ENCODE measurements at places on chromosomes 1 and 21. TPM values are rescaled to one million over a fixed set of nuclear protein-coding genes. Genes with fewer than 3 reads are reported as not detected.

DNA sequence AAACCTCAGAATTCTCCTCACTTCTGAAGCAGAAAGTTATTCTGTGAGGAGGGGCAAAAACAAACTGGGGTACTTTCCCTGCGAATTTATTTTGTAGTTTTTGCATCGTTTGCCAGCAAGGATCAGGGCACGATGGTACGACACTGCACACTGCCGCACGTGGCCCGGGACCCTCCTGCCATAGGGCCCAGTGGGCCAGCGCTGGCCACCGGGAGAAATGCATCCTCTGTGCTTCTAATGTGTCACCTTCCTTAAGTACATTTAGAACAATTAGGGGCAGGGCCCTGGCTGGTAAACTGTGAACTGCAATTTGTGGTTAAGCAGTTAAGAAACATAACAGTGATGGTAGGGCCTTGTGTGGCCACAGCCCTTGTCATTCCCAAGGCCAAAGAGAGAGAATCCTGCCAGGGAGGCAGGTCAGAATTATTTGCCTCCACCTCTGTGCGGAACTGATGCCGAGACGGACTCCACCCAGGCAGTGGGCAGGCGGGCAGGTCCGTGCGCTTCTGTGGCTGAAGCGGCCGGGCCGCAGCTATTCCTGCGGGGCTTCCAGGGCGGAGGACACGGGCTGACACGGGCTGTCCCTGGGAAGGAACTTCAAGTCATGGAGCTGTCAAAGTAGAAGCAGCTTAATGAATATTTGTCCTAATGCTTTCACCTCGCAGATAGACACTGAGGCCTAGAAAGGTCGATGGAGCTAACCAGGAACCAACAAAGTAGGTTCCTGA is 12.5 kb downstream of the GPR137B start:
- no peak overlapping the region for H3K4me3 ChIP-seq
- 0 out of 2 replicates have a peak, but pooled peaks cover 3% of the 10 kb centered on the region for H3K27me3 ChIP-seq
- H3K36me3 ChIP-seq = no peaks in the 10 kb centered on the region
- H3K4me1 ChIP-seq = no peaks in the 10 kb centered on the region

GRCh38 chr1:234614081-234614489 is 4.1 kb upstream of the IRF2BP2 start:
- no peak for DNase-seq
- H3K36me3 ChIP-seq = no peaks in the 10 kb centered on the region
- peak overlapping the region; percentile 100 for H3K27ac ChIP-seq
- H3K4me1 ChIP-seq = peaks cover 38% of the 10 kb centered on the region
- H3K4me3 ChIP-seq = peak overlapping the region; percentile 47

GRCh38 chr1:45621501-45621836 is 2.4 kb downstream of the CCDC17 start:
- peaks cover 7% of the 10 kb centered on the region for H3K36me3 ChIP-seq
- no peak overlapping the region for H3K4me3 ChIP-seq
- H3K27me3 ChIP-seq = no peaks in the 10 kb centered on the region
- H3K27ac ChIP-seq = no peak overlapping the region
- DNase-seq = no peak

DNA sequence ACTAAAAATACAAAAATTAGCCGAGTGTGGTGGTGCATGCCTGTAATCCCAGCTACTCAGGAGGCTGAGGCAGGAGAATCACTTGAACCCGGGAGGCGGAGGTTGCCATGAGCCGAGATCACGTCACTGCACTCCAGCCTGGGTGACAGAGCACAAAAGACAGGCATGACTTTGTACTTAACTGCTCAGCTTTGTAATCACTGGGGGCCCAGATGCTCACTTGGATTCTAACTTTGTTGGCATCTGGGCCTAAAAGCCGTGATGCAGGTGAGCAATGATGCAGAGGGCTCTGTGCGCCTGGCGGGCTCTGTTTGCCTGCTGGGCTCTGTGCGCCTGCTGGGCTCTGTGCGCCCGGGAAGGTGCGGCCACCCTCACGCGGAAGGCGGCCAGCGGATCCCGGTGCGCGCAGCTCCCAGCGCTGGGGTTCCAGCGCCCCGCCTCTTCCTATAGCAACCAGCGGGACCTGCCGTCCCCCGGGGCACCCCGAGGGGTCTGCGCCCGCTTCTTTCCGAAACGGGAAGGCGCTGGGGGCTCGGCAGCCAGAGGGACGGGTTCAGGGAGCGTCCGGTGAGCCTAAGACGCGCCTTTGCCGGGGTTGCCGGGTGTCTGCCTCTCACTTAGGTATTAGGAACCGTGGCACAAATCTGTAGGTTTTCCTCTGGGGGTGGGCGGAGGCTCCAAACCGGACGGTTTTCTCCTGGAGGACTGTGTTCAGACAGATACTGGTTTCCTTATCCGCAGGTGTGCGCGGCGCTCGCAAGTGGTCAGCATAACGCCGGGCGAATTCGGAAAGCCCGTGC is 31.7 kb downstream of the PRMT2 start:
- H3K4me3 ChIP-seq = peak overlapping the region; percentile 65
- H3K4me1 ChIP-seq = no peaks in the 10 kb centered on the region
- H3K27ac ChIP-seq = no peak overlapping the region

EXO5 gene
- total RNA-seq = 15.4 TPM

- no peak overlapping the region for H3K27ac ChIP-seq
- no peaks in the 10 kb centered on the region for H3K4me1 ChIP-seq
- H3K36me3 ChIP-seq = no peaks in the 10 kb centered on the region
- 0 out of 2 replicates have a peak, but pooled peaks cover 9% of the 10 kb centered on the region for H3K27me3 ChIP-seq
Measured at GRCh38 chr1:83764209-83764608, 234.7 kb downstream of the TTLL7 start.

- no peaks in the 10 kb centered on the region for H3K27me3 ChIP-seq
- H3K4me3 ChIP-seq = no peak overlapping the region
- no peak overlapping the region for H3K27ac ChIP-seq
- H3K4me1 ChIP-seq = no peaks in the 10 kb centered on the region
Measured at GRCh38 chr1:150092180-150092791, 24.7 kb downstream of the VPS45 start.

CAPN9 gene
- total RNA-seq = not detected

DNA sequence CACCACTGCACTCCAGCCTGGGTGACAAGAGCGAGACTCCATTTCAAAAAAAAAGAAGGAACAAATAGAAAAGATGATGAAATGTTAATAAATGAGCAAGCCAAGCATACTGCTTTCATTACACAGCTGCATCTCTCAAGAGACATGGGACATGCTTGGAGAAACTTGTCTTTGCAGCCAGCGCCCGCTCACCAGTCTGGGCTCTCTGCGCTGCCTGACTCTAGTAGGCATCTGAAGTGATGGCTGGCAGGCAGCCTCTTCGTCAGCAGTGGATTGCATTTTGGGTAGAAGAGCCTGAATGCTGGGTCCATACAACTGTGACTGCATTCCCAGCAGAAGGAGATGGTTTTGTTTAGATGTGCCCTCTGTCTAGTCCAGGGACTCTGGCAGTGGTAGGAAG is 48.0 kb downstream of the IL6R start:
- no peak overlapping the region for H3K27ac ChIP-seq
- H3K4me1 ChIP-seq = peaks cover 7% of the 10 kb centered on the region
- no peaks in the 10 kb centered on the region for H3K36me3 ChIP-seq
- no peak overlapping the region for H3K4me3 ChIP-seq
- DNase-seq = no peak

GATAD2B gene
- total RNA-seq = 51.4 TPM

AXDND1 gene
- 3.4 TPM for total RNA-seq

GRCh38 chr1:47650611-47651010 is 212.8 kb downstream of the FOXD2 start:
- no peaks in the 10 kb centered on the region for H3K36me3 ChIP-seq
- DNase-seq = no peak
- H3K4me1 ChIP-seq = peaks cover 27% of the 10 kb centered on the region
- H3K27me3 ChIP-seq = no peaks in the 10 kb centered on the region
- no peak overlapping the region for H3K4me3 ChIP-seq
- H3K27ac ChIP-seq = peak overlapping the region; percentile 69

- peak overlapping the region; percentile 96 for H3K27ac ChIP-seq
- H3K4me3 ChIP-seq = peak overlapping the region; percentile 60
- no peaks in the 10 kb centered on the region for H3K36me3 ChIP-seq
- no peaks in the 10 kb centered on the region for H3K27me3 ChIP-seq
Measured at GRCh38 chr1:222465211-222466041, 82.5 kb downstream of the HHIPL2 start.

DNA sequence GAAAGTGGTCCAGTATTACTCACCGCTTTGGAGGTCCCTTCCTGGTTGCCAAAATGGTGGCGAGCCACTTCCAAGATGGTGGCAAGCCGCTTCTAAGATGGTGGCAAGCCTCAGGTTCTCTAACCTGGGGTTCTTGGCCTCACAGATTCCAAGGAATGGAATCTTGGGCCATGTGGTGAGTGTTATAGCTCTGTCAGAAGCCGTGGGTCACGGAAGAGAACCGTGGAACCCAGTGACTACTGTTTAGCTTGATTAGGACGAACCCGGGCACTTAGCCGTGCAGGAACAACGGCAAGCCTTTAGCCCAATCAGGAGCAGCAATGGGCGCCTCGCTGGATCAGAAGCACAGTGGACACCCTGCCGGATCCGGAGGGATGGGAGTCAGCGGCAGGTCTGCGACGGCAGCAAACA is 356.2 kb upstream of the TMPRSS15 start:
- H3K4me3 ChIP-seq = no peak overlapping the region
- H3K27ac ChIP-seq = no peak overlapping the region
- no peaks in the 10 kb centered on the region for H3K36me3 ChIP-seq
- H3K27me3 ChIP-seq = no peaks in the 10 kb centered on the region

DNA sequence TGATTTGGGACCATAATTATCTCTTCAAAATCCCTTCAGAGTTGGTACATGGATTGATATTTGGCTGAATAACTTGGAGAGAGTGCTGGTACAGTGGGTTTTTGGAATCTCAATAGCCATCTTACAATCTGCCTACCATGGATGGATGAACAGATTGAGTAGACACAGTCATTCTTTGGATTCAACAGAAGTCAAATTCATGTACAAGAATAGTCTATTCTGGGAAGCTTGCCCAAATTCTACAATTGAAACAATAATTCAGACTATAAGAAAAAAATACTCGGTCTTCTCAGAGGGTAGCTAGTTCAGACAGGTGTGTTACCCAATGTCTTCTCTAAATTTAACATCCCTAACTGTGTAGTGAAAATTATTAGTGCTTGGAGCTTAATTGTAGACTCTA is 574.0 kb downstream of the LRRIQ3 start:
- no peaks in the 10 kb centered on the region for H3K36me3 ChIP-seq
- H3K4me3 ChIP-seq = no peak overlapping the region
- H3K4me1 ChIP-seq = no peaks in the 10 kb centered on the region
- no peak overlapping the region for H3K27ac ChIP-seq
- H3K27me3 ChIP-seq = no peaks in the 10 kb centered on the region

- H3K4me3 ChIP-seq = no peak overlapping the region
- no peaks in the 10 kb centered on the region for H3K4me1 ChIP-seq
- no peaks in the 10 kb centered on the region for H3K27me3 ChIP-seq
- DNase-seq = no peak
- H3K36me3 ChIP-seq = no peaks in the 10 kb centered on the region
Measured at GRCh38 chr1:159465191-159465603, 25.7 kb downstream of the OR10J1 start.

DNA sequence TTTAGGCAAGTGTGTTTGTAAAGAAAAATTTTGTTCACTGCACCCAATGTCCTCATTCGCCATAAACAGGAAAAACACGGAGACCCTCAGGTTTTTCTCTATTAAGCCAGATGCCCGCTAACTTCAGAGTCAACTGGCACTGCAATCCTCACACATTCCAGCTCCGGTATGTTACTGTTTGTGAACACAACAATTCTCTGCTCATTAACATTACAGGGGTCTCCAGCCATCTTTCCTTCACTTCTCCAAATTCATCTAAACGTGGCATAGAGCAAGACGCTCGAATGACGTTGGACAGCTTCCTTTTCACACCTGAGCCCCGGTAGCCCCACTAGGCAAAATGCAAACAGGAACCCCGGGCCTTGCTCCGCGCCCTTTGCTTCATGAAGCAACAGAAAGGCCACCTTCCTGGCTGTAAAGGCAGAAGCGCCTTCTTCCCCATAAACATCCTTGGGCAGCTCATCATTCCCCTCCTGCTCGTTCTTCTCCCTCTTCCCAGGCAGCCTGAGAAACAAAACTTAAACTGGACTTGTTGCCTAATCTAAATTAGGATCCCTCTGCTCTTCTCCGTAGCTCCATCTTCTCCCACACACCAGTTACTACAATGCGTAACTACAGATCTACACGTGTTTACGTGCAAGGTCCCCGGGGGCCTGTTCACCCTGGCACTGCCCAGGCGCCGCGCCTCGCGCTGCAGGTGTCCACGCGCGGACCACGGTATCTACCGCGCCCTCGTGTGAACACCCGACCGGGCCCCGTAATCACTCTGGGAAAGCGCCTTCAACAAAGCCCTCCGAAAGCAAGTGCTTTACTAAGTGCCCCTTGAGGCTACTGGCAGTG is 1.2 kb downstream of the LBR start:
- peak; percentile 27 for DNase-seq
- peak overlapping the region; percentile 98 for H3K27ac ChIP-seq
- peak overlapping the region; percentile 94 for H3K4me3 ChIP-seq

DNA sequence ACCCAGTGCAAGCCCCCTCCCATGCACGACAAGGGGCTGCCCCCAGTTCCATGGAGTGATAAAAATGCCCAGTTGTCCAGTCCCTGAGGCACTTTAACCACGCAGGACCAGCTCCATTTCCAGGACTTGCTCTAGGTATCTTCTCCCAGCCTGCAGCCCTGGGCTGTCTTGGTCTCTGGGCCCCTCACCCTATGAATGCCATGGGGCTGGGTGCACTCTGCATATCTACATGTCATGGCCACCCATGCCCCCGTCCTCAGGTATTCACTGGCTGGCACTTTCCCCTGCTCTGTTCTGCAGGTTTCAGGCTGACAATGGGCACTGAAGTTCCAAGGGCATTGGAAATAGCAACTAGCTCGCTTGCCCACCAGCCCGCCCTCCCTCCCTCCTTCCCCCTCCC is 19.6 kb upstream of the C1orf174 start:
- H3K4me3 ChIP-seq = no peak overlapping the region
- no peak overlapping the region for H3K27ac ChIP-seq
- H3K27me3 ChIP-seq = peaks cover 47% of the 10 kb centered on the region
- no peaks in the 10 kb centered on the region for H3K4me1 ChIP-seq

- no peaks in the 10 kb centered on the region for H3K4me1 ChIP-seq
- H3K27me3 ChIP-seq = no peaks in the 10 kb centered on the region
- no peak within 1 kb of the TSS for H3K27ac ChIP-seq
- H3K4me3 ChIP-seq = no peak within 1 kb of the TSS
Measured at GRCh38 chr1:53061859-53062707, at the start of gene PODN. PODN (plus strand) TSS chr1:53062213; CDS start chr1:53069856, 7,643 bp downstream.
